ENCODE measurements at places on chromosomes 11 and 22.

- no peak for DNase-seq
These were observed 2.4 kb downstream of the PIM3 start for GRCh38 chr22:49962751-49963646.

GRCh38 chr11:7892840-7893254 is 38.2 kb downstream of the OR10A6 start:
- DNase-seq: no peak

DNA sequence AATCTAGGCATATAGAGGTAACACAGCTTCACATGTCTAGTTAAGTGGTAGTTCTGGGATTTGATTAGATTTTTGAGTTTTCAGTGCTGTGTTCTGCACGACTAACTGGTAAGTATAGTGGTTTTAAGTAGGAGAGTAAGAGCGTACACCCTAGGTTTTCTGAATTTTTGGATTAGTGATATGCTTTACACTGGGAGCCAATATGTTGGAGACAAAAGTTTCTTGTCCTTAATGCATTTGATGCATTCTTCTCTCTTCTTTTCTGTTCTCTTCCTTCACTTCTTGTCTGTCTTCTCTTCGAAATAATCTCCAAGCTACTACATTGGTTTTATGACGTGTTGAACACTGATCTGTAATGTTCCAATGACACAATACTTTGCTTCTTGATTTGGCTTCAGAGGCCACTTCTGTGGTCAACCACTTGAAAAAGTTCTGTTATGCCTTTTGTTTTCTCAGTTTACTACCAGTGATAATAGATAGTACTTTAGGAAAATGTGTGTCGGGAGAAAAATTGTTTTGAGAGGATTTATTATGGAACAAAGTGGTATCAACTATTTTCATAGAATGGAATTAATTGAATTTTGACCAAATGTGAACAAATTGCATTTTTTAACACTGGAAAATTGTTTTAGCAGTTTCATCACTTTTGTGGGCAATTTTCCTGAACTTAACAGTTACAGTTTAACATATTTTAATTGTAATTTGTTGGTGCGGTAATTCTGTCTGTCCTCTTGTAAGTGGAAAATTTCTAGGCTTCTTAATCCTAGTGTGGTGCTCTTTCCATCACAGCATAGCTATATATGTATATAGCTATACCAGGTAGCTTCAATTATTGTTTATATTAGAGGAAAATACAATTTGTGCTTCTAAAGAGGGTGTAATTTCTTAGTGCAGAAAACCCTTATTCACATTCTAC is 2.6 kb downstream of the PDE3B start:
- no peak for DNase-seq

DNA sequence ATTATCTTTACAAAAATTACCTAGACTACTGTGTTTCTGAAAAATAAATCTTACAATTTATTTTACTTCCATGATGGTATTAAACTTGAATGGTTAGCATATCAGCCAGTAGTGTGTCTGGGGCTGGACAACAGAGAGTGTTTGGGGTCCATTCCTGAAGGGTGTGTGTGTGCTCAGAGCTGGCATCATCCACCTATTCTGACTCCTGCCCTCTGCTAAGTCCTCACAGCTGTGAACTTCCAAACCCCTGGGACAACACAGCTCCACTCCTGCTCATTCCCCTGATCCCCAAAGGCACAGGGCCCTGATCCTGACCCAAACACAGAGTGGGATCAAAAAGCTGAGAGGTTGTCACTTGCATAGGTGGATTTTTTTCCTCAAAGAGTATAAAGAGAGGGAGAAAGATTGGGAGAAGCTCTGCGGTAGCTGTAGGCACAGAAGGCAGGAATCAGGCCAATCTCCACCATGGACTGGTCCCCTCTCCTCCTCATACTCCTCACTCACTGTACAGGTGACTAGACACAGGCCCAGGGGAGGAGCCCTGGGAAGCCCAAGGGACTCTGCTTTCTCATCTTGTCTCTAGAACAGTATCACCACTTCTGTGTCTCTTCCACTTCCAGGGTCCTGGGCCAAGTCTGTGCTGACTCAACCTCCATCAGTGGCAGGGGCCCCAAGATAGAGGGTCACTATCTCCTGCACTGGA is 55.7 kb upstream of the TOP3B start:
- DNase-seq: no peak

GRCh38 chr11:118277312-118277711 is 13.2 kb upstream of the MPZL2 start:
- DNase-seq: no peak

- DNase-seq: no peak
These were observed 167.0 kb upstream of the B3GAT1 start for GRCh38 chr11:134578807-134579723.

DNA sequence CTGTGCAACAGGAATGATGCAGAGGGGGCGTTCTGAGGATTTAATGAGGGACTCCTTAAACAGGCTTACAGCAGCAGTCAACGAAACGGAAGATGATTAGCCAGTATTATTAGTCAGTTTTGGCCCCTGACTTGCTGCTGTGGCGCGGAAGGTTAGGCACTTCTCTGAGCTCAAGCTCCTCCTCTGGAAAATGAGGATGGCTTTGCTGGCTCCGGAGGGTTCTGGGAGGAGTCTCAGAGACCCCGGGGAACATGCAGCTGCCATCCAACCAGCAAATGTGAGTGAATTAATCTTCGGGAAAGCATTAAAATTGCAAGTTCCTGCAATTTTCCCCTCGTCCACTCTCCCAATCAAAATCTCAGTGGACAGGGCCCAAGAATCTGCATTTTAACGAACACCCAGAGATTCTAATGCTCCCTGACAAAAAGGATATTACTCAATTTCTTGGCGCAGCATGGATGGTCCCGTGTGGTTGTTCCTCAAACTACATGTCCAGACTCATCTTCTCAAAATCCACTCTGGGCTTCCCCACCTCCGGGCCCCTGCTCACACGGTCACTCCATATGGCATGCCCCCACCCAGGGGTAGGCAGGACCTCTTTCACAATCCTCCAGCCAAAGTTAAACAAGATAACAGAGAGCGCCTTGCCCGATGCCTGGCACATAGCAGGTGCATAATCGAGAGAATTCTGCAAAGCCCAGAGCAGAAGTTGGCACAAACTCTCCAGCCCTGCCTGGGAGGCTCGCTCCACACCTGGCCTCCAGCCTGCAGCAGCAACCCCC is 6.4 kb downstream of the ELFN2 start:
- DNase-seq: no peak

DNA sequence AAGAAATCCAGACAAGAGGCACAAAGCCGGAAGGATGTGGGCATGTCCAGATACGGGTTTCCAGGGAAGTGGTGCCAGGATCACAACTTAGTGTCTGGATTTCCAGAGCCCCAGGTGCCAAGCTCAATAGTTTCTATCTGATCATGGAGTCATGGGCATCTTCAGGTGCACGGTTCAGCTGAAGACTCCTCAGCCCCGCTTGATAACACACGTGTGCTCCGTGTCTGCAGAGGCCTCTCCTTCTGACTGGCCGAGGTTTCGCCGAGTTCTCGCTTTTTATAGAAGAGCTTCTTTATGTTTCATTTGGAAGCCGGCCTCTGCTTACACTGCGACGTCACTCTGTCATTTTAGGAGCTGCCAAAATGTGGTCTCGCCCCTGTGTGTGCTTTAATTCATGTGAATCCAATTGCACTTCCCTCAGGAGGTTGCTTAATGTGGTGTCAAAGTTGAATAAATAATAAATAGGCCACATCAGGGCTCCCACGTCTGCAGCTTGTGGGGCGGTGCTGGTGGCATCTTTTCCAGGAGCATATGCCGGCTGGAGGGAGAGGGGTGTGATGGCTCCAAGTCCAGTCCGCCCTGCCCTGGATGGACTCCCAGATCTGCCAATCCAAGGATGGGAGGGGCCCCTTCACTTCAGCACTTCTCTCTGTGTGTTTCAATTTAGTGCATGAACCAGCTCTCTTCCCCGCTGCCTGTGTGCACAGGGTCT is 1410.8 kb downstream of the TBC1D22A start:
- DNase-seq: no peak

- DNase-seq: no peak
These were observed 86.0 kb downstream of the CEP164 start for GRCh38 chr11:117413616-117414015.

DNA sequence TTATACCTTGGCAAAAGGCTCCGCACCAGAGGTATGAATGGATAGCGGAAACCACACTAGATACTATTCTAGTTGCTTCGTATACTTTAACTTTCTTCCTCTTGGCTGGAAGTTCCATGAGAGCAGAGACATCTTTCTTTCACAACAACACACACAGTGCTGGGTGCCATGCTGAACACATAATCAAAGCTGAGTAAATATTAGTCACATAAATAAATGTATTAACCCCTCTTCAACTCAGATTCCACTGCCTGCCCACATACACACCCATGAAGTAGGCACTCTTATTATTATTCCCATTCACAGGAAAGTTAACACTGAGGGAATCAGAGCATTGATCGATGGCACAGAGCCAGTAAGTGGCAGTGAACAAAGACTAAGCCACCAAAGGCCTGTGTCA is 35.4 kb downstream of the SPON1 start:
- DNase-seq: no peak

DNA sequence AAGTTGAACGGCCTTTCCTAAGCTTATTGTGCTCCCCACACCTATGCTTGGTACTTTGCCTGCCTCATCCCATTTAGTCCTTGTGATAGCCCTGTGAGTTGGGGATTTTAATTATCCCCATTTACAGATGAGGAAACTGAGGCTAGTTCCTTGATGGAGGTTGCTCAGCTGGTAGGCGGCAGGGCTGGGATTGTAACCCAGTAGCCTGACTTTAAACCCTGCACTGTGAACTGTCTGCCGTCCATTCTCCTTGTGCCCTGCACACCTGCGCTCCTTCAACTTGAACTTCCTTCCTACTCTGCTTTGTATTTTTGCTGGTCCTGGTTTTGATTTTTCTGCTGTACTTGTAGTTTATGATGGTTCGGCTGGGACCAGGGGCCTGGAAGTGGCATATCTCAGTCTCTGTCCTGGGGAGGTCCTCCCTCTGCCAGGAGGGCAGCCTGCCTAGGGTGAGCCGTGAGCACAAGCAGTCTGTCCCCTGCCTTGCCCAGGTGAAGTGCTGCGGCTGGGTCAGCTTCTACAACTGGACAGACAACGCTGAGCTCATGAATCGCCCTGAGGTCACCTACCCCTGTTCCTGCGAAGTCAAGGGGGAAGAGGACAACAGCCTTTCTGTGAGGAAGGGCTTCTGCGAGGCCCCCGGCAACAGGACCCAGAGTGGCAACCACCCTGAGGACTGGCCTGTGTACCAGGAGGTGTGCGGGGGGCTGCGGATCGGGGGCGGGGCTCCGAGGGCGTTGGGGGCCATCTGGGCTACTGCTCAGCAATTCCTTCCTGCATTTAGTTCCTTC is 52.4 kb downstream of the CD82 start:
- DNase-seq: no peak

DNA sequence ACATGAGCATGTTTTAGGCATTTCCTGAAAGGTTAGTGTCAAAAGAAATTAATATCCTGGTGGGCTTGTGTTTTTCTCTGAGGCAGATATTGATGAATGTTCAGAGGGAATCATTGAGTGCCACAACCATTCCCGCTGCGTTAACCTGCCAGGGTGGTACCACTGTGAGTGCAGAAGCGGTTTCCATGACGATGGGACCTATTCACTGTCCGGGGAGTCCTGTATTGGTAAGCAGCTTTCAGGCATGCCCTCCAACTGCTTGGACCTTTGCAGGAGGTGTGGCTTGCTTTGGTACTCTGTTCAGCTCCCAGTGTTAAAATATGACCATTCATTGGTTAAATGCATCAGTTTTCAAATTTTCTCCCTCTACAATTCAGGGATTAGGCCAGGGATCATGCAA is 658.6 kb upstream of the ANO5 start:
- no peak for DNase-seq

- DNase-seq: peak; percentile 82
These were observed at the start of gene TTLL1 for GRCh38 chr22:43088984-43089717. TTLL1 (minus strand) TSS chr22:43089391; CDS start chr22:43075586, 13,805 bp downstream.

GRCh38 chr11:66958956-66959274 is 732 bp upstream of the PC start:
- no peak for DNase-seq

DNA sequence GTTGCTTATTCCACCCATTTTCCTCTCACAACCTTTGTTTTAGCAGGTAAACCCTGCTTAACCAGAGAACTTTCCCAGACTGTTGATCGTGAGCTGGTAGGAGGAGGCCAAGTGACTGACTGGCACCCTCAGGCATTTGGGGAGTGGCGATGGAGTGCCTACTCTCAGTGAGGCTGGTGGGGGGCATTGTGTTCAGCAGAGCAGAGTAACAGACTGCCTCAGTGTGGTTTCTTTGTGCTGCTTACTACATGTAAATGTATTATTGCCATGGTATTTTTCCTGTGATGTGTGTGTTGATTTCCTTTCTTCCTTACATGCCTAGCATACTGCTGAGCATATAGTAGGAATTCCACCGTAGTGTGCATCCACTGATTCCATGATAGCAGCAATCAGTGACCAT is 2.6 kb downstream of the MARK2 start:
- DNase-seq: no peak

GRCh38 chr22:39446239-39446721 is 10.5 kb upstream of the MGAT3 start:
- no peak for DNase-seq

DNA sequence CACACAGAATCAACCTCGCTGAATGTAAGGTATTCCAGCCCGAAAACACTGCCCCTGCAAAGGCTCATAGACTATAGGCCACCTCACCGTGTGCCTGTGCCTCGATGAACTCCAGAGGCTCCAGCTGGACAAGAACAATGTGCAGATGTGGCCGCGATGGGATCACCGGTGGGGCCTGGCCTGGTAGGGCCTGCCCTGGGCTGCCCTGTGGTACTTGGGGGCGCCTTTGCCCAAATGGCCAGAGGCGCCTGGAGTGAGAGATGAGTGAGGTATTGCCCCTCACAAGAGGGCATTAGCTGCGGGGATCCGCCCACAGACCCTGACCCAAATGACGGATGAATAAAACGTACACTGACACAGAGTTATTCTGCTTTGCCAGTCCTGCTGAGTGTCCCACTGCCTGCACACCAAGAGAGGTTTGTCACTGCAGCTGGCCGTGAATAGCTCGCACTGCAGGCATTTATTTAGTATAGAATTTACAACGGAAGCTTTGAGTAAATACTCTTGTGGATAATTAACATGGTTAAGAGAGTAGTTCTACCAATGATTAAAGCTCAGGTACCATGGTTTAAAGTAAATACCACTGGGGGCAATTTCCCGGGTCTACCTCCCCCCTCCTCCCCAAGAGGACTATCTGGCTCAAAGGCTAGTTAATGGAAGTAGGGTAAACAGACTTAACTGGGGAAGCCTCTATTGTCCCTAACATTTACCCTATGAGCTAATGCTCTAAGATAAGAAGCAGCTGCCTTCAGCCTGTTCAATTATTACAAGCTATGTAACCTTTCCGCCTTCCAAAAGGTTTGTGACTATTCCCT is 101.1 kb upstream of the IGLL5 start:
- DNase-seq: no peak

DNA sequence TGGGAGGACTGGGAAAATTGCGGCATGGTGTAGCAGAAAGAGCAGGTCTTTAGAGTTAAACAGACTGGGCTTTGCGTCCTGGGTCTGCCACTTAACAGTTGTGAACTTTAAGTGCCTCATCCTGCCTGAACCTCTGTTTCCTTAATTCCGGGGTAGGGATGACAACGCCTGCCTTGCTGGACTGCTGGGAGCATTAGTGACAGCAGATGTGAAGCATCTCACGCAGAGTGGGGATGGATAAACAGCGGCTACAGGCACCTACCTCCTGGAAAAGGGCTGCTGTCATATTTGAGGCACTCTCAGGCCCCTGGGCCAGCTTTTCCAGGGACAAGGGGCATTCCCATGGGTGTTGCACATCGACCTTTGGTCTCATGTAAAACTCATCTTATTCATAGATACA is 572.2 kb downstream of the TBC1D22A start:
- no peak for DNase-seq
